ENCODE measurements at places on chromosomes 16 and 17.

- no peak for DNase-seq
Observed at GRCh38 chr16:24624102-24624501, 84.7 kb downstream of the RBBP6 start.

GRCh38 chr16:85028685-85029407 lies 1.3 kb downstream of the KIAA0513 start:
- peak; percentile 78 for DNase-seq

DNA sequence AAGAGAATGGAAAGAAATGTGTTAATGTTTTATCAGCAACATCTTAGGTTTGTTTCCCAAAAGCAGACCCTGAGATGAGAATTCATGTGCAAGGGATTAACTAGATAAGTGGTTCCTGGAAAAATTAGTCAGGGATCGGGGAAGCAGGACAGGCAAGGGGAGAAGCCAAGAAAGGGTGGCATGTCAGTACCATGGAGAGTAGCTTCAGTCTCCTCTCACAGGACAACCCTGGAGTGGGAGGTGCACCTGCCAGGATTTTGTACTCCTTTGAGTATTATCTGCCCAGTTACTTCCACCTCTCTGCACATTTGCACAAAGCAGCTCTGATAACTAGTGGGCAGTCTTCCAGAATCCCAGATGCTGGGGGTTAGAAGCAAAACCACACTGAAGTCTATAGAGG lies 117.0 kb downstream of the RGS9 start:
- no peak for DNase-seq

- no peak for DNase-seq
Observed at GRCh38 chr17:29420128-29420527, 30.0 kb downstream of the TAOK1 start.

- no peak for DNase-seq
Observed at GRCh38 chr17:13947499-13947898, 121.8 kb upstream of the COX10 start.

GRCh38 chr16:79593074-79593531 lies 7.4 kb downstream of the MAF start:
- DNase-seq, result peak; percentile 61

DNA sequence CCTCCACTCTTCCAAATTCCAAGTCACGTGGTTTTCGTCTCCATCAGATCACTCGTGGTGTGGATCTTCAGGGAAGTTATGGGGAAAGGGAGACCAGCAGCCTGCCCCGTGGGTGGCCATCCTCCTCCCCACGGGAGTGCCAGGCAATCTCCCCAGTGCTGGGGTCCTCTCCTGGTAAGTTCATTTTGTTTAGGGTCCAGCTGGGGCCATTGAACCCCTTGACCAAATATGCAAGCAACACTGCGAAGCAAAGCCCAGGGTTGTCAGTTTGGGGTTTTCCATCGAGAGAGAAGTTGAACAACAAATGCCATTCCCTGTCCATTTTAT lies 4.1 kb upstream of the LCMT1 start:
- no peak for DNase-seq

DNA sequence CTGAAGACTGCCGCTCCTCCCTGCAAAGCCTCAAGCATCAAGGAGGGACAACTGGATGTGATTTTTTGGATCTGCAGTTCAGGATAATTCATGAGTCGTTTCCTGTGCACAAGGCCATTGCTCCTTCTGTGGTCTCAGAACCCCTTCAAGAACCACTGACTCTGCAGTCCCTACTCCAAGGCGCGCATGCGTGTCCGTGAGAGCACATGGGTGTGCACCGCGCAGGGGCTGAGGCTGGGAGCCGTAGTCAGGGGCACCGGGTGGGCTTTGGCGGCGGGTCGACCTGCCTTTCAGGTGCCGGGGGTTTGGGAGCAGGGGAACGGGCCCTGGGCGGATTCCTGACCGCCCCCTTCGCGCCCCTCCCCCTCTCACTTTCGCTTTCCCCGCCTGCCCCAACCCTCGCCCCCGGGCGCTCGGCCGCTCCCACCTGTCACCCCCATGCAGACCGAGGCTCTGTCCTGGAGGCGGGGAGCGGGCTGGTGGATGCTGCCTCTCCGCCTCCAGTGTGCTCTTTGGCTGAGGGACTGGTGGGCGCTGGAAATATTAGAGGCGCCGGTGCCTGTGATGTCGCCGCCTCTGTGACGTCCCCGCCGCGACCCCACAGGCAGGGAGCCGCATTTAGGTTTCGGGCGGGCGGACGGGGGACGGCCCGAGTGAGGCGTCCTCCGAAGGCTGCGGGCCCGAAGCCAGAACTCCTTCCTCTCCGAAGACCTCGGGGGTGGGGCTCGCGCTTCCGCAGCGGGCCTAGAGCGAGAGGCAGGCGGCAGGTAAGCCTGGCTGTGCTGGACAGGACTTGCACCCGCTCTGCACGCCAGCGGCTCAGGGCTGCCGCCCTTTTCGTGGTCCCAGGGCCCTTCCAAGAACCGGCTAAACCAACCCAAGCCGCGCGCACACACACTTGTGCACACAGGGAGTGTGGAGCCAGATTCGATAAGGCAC lies at the start of gene SPATA32:
Gene SPATA32, minus strand, starts transcription at position 518 of the 939 bp plus-strand sequence. Its CDS starts 78 bp downstream, at position 440.
- DNase-seq, result no peak

DNA sequence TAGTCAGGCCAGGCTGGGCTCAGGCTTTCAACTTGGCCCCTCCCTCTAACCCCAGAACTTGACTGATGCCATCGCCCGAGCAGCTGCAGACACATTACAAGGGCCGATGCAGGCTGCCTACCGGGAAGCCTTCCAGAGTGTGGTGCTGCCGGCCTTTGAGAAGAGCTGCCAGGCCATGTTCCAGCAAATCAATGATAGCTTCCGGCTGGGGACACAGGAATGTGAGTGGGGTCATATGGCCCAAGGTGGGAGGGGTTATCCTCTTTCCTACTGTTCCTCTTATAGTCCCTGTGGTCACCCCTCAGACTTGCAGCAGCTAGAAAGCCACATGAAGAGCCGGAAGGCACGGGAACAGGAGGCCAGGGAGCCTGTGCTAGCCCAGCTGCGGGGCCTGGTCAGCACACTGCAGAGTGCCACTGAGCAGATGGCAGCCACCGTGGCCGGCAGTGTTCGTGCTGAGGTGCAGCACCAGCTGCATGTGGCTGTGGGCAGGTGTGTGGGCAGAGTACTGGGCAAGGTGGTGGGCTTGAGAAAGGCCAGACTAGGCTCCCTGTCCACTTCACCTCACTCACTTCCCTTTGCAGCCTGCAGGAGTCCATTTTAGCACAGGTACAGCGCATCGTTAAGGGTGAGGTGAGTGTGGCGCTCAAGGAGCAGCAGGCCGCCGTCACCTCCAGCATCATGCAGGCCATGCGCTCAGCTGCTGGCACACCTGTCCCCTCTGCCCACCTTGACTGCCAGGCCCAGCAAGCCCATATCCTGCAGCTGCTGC lies 2.1 kb upstream of the NRN1L start:
- no peak for DNase-seq

DNA sequence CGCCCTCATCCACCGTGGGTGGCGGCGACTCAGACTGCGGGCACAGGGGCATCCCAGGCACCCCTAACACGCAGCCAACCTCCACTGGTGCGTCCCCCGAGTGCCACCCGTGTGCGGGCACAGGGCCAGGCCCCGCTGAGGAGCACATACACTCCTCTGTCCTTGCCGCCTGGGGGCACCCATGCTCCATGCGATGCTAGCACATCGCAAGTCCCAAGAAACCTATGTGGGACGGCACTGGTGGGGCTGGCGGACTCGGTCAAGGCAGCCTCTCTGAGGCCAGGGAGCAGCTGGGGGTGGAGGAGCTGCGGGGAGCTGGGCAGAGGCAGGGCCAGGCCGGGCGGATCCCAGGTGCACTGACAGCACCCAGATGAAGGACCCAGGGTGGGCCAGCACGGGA lies 4.0 kb downstream of the ZNF598 start:
- no peak for DNase-seq

- DNase-seq, result peak; percentile 11
Observed at GRCh38 chr17:1882836-1883235, 53.0 kb downstream of the RPA1 start.

- no peak for DNase-seq
Observed at GRCh38 chr16:62135911-62136310, 99.7 kb upstream of the CDH8 start.

DNA sequence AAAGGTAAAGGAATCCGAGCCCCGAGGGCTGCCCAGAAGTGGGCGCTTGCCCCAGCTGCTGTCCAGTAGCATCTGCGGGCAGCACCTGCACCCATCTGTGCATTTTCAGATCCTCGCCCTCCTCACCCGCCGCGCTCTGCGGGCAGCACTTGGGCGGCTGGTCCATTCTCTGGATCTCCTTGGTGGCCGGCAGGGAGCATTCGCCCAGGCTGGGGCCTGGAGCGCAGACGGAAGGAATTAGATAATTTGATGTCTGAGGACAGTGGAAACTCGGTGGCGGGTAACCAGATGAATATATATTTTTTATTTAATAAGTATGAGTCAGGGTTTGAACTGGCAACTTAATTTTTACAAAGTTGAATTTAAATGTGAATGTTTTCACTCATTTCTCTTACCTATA lies 88.5 kb downstream of the NPIPB11 start:
- no peak for DNase-seq

DNA sequence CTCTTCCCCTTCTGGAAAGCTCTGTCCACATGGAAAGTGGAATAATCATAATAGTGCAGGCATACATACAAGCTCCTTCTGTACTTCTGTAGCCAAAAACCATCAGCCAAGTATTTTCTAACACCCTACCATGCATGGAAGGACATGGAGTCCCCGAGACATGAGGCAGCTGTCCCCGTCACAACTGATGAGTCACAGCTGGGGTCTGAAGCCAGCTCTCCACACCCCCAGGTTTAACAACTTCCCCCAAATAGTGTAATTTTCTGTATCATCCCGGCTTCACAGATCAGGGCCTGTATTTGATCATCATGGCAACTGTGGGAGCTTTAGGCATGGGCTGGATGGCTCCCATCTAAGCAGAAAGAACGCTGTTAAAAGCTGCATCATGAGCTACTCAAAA lies 16.6 kb downstream of the C16orf96 start:
- DNase-seq, result no peak

DNA sequence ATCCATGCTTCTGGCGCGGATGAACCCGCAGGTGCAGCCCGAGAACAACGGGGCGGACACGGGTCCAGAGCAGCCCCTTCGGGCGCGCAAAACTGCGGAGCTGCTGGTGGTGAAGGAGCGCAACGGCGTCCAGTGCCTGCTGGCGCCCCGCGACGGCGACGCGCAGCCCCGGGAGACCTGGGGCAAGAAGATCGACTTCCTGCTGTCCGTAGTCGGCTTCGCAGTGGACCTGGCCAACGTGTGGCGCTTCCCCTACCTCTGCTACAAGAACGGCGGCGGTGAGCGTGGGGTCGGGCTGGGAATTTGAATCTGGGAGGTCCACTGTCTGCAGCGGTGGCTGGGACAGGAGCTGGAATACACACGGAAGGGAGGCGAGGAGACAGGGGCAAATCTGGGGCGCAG lies 904 bp downstream of the SLC6A2 start:
- DNase-seq, result no peak

DNA sequence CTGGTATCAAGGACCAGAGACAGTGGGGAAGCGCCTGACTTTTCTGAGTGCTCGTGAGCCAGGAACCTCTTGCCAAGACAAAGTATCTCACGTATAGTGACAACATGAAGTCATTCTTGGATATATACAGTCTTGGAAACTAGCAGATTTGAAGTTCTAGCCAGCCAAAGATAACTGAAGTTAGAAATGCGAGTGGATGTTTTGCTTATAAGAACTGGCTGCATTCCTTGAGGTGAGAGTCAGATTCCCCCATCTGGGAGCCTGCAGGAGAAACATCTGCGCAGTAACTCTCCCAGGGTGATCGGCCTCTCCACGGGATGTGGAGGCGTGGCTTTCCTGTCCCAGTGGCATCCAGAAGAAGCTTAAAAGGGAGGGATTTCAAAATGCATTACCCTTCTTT lies 89.8 kb downstream of the SHISA6 start:
- no peak for DNase-seq

GRCh38 chr16:58461056-58461455 lies 38.9 kb upstream of the NDRG4 start:
- DNase-seq, result no peak

GRCh38 chr16:58511933-58512815 lies 3.1 kb upstream of the SETD6 start:
- peak; percentile 89 for DNase-seq

DNA sequence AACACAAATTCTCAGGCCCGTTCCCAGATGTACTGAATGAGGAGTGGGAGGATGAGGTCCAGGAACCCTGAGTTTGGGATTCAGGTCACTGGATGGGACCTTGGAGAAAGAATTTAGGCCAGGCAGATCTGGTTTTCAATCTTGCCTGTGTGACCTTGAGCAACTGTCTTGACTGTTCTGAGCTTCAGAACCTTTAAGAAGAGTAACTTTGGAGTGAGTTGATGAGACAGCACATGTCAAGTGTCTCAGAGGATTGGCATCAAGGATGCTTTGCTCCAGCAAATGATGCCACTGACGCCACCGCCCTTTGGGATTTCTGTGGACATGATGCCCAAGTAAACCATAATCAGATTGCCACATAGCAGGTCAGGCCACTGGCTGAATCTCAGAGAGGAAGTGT lies 56.2 kb upstream of the DNAJA2 start:
- no peak for DNase-seq

DNA sequence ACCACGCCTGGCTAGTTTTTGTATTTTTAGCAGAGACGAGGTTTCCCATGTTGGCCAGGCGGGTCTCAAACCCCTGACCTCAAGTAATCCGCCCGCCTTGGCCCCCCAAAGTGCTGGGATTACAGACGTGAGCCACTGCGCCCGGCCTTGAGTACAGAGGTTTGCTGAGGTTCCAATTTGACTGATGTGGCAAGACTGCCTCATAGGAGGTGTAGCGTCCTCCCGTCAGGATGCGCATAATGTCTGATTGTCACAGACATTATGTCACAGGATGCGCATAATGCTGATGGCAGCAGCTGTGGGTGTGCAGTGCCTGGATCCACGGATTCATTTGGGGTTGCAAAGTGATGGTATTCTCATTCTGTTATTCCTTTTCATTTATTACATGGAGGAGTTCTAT lies 45.2 kb downstream of the HAPSTR1 start:
- no peak for DNase-seq

DNA sequence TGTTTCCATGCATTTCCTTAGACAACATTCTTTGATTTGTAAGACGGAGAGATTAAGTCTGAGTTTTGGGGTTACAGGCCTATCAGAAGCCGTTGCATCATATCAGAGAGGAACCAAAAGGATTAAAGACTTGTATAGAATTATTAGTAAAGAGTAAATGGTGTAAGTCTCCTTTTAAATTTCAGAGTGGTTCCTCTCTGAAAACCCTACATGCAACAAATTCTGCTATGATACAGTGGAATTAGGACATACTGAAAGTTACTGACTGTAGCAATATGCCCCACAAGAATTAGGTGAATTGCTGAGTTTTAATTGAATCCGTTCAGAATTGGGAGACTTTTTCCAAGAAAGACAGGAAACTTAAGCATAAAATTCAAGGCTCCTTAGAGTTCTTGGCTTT lies 221.6 kb downstream of the FTO start:
- DNase-seq, result no peak

GRCh38 chr16:81432937-81433557 lies 11.6 kb upstream of the CMIP start:
- DNase-seq, result peak; percentile 48

GRCh38 chr16:75264457-75264998 lies 13.1 kb upstream of the BCAR1 start:
- no peak for DNase-seq

GRCh38 chr16:62038646-62039045 lies 2.4 kb upstream of the CDH8 start:
- DNase-seq, result no peak

Measured in RPMI8226 (cell line).